ENCODE measurements at places on chromosomes 11 and 22.

- no peaks in the 10 kb centered on the region for H3K4me1 ChIP-seq
- H3K27ac ChIP-seq: no peak overlapping the region
- DNase-seq: no peak
- H3K27me3 ChIP-seq: no peaks in the 10 kb centered on the region
- no peak overlapping the region for H3K4me3 ChIP-seq
- peaks cover 25% of the 10 kb centered on the region for H3K36me3 ChIP-seq
Observed at GRCh38 chr22:21449531-21450319, 17.5 kb upstream of the TMEM191C start.

- H3K27me3 ChIP-seq: no peaks in the 10 kb centered on the region
- no peak overlapping the region for H3K4me3 ChIP-seq
- H3K36me3 ChIP-seq: no peaks in the 10 kb centered on the region
- no peak for DNase-seq
- no peak overlapping the region for H3K27ac ChIP-seq
Observed at GRCh38 chr22:30239488-30240405, 6.8 kb downstream of the LIF start.

DNA sequence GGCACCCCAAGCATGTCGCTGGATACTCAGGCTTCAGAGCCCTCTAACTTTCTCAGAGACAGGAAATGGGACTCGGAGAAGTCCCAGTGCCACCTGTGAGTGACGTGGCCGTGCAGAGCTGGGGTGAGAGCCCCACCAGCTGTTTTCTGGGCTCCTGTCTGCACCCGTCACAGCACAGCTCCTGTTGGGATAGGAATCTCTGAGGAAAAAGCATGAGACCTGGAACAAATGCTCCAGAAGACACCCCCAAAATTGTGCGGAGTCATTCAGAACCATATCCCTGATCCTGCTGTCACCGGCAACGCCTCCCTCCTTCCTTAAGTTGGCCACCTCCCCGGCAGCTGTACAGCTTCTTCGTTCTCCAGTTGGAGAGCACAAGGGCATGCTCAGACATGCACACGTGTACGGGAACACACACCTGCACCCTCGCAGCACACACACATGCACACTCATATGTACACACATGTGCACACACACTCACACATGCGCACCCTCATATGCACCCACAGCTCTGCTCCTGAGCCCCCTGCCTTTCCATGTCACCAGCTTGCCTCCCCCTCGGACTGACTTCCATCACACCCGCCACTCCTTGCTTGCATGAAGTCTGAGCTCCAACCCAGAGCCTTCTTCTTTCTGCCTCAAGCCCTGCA lies 1430.0 kb downstream of the BRD1 start:
- H3K36me3 ChIP-seq: no peaks in the 10 kb centered on the region
- H3K27ac ChIP-seq: no peak overlapping the region
- H3K4me1 ChIP-seq: no peaks in the 10 kb centered on the region
- no peak for DNase-seq

- H3K27me3 ChIP-seq: no peaks in the 10 kb centered on the region
- DNase-seq: no peak
- peaks cover 3% of the 10 kb centered on the region for H3K4me1 ChIP-seq
- no peaks in the 10 kb centered on the region for H3K36me3 ChIP-seq
- H3K4me3 ChIP-seq: no peak overlapping the region
Observed at GRCh38 chr11:76621868-76622267, 48.7 kb downstream of the LRRC32 start.

DNA sequence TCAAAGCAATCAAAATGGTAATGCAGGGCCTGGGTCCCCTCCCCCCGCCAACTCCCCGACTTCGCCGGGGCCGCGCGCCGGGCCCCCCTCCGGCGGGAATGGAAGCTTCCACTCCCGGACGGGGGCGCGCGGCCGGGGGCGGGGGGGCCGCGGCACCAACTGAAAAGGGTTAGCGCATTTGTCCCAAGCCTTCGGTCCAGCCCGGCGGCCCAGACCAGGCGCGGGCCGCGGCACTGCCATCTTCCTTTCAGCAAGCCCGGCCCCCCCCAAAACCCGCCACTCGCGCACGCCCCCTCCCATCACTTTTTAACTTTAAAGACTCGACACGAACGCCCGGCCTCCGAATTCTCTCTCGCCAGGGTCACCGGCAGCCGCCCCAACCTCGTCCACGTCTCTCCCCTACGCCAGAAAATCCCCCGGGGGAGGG lies 2.8 kb downstream of the PHF21B start:
- no peak overlapping the region for H3K4me3 ChIP-seq
- no peaks in the 10 kb centered on the region for H3K36me3 ChIP-seq
- peaks cover 24% of the 10 kb centered on the region for H3K4me1 ChIP-seq
- H3K27me3 ChIP-seq: peaks cover 72% of the 10 kb centered on the region
- DNase-seq: no peak
- H3K27ac ChIP-seq: no peak overlapping the region

DNA sequence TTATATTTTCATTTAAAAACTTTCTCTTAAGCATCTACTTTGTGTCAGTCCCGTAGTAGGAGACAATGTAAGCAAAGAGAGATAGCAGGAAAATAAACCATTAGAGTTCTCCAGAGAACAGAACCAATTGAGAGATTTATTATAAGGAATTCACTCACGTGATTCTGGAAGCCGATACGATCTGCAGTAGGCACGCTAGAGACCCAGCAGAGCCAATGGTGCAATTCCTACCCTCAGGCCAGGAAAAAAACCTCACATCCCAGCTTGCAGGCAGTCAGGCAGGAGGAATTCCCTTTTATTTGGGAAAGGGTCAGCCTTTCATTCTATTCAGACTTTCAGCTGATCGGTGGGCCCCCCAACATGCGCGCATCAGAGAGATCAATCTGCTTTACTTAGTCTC lies 7.3 kb upstream of the PLEKHA7 start:
- no peaks in the 10 kb centered on the region for H3K4me1 ChIP-seq
- DNase-seq: no peak
- no peaks in the 10 kb centered on the region for H3K36me3 ChIP-seq
- no peak overlapping the region for H3K27ac ChIP-seq

DNA sequence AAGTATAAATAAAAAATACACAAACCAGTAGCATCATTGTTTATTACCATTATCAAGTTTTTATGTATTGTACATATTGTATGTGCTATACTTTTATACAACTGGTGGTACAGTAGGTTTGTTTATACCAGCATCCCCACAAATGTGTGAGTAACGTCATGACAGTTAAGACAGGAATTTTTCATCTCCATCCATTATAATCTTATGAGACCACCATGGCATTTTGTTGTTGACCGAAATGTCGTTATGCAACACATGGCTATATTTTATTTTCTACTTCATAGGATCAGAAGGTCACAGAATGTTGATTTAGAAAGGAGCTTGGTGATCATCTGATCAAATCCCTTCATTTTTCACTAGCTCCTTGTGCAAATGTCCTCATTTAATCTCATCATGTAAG lies 170.9 kb upstream of the NCAM1 start:
- peaks cover 4% of the 10 kb centered on the region for H3K27me3 ChIP-seq
- no peaks in the 10 kb centered on the region for H3K36me3 ChIP-seq
- no peak overlapping the region for H3K27ac ChIP-seq

- no peaks in the 10 kb centered on the region for H3K36me3 ChIP-seq
- DNase-seq: no peak
- H3K27me3 ChIP-seq: no peaks in the 10 kb centered on the region
Observed at GRCh38 chr11:33622806-33623205, 77.8 kb downstream of the C11orf91 start.

GRCh38 chr11:56522008-56522407 lies 21.0 kb downstream of the OR5M11 start:
- no peaks in the 10 kb centered on the region for H3K36me3 ChIP-seq
- H3K27me3 ChIP-seq: no peaks in the 10 kb centered on the region
- no peak overlapping the region for H3K4me3 ChIP-seq
- no peaks in the 10 kb centered on the region for H3K4me1 ChIP-seq

DNA sequence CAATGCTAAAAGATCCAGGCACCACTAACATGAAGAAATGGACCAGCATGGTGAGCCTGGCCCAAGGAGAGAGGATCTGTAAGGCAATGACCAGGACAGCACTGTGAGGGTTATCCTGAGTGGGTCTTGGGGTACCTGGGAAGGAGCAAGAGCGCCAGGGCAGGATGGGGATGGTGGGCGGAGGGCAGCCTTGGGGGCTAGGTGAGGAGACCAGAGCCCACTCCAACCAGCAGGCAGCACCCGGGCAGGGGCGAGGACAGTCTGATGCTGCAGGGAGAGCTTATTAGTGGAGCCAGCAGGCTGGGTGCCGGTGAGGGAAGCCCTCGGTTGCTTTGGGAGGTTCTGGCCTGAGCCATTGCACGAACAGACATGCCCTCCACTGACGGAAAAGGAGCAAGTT lies 10.7 kb upstream of the NAP1L4 start:
- peaks cover 69% of the 10 kb centered on the region for H3K36me3 ChIP-seq
- no peak overlapping the region for H3K4me3 ChIP-seq
- no peak for DNase-seq
- H3K27ac ChIP-seq: no peak overlapping the region

GRCh38 chr11:70077411-70078094 lies 564 bp upstream of the ANO1 start:
- no peak for DNase-seq
- no peak overlapping the region for H3K4me3 ChIP-seq

- H3K4me1 ChIP-seq: peaks cover 3% of the 10 kb centered on the region
- peaks cover 16% of the 10 kb centered on the region for H3K36me3 ChIP-seq
- H3K27me3 ChIP-seq: no peaks in the 10 kb centered on the region
- H3K4me3 ChIP-seq: no peak overlapping the region
- H3K27ac ChIP-seq: no peak overlapping the region
- DNase-seq: no peak
Observed at GRCh38 chr11:96149743-96150555, 193.0 kb downstream of the MAML2 start.

DNA sequence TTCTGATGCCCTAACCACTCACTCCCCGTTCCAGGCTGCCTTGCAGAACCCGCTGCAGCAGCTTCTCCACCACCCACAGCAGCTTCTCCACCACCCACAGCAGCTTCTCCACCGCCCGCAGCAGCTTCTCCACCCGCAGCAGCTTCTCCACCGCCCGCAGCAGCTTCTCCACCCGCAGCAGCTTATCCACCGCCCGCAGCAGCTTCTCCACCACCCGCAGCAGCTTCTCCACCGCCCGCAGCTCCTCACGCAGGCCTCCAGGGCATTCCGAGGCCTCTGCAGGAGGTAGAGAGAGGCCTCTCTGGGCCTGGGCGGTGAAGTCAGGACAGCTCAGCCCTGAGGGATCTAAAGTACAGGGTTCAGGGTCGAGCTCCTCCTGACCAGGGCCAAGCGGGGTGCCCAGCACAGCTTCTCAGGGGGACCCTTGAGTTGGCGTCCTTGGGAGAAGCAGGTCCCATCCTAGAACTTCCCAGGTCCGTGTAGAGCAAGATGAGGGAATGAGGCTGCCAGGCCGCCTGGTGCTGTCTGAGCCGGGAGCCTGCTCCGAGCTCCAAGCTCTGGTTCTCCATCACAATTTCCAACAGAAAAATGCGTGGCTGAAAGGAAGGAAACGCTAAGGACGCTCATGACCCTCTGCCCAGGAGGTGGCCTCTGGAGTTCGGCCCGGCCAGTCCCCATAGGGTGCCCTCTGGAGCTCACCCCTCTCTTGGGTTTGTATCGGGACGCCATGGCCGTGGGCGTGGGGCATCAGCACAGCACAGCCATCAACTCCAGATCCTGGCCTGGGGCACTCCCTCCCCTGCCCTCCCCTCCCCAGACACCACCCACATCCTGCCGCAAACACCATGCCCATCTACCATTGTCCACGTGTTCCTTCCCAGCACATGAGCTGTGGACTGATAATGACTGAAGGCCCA lies 528.6 kb downstream of the BRD1 start:
- H3K36me3 ChIP-seq: no peaks in the 10 kb centered on the region
- no peaks in the 10 kb centered on the region for H3K4me1 ChIP-seq
- no peak overlapping the region for H3K27ac ChIP-seq
- DNase-seq: no peak

GRCh38 chr11:76327202-76327601 lies 53.7 kb downstream of the THAP12 start:
- no peak overlapping the region for H3K27ac ChIP-seq
- H3K27me3 ChIP-seq: no peaks in the 10 kb centered on the region
- no peak for DNase-seq
- H3K4me1 ChIP-seq: no peaks in the 10 kb centered on the region

DNA sequence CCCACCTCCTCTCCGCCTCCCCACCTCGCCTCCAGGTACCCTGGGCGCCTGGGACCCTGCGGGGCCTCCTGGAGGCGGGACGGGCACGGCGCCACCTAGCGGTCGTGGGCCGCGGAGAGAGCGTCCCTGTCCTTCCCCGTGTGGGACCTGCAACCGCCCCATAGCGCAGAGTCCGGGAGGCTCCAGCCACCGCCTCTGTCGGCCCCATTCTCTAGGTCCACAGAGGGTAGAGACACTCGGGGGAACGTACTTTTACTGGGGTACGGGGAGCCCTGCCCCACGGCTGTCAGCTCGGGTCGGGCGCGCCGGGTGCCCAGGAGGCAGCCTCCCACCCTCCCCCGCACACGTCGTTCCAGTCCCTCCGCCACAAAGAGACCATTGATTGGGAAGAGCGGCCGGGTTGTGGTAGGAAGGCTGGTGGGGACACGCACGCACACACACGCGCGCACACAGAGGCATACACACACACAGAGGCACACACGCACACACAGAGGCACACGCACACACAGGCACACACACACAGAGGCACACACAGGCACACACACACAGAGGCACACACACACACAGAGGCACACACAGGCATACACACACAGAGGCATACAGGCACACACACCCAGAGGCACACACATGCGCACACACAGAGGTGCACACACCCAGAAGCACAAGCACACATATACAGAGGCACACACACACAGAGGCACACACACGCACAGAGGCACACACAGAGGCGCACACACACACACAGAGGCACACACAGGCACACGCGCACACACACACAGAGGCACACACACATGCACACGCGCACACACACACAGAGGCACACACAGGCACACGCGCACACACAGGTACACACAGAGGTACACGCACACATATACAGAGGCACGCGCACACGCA lies 12.6 kb upstream of the NECTIN1 start:
- peak; percentile 44 for DNase-seq
- H3K4me3 ChIP-seq: no peak overlapping the region
- H3K36me3 ChIP-seq: no peaks in the 10 kb centered on the region
- peaks cover 40% of the 10 kb centered on the region for H3K27me3 ChIP-seq
- no peak overlapping the region for H3K27ac ChIP-seq

DNA sequence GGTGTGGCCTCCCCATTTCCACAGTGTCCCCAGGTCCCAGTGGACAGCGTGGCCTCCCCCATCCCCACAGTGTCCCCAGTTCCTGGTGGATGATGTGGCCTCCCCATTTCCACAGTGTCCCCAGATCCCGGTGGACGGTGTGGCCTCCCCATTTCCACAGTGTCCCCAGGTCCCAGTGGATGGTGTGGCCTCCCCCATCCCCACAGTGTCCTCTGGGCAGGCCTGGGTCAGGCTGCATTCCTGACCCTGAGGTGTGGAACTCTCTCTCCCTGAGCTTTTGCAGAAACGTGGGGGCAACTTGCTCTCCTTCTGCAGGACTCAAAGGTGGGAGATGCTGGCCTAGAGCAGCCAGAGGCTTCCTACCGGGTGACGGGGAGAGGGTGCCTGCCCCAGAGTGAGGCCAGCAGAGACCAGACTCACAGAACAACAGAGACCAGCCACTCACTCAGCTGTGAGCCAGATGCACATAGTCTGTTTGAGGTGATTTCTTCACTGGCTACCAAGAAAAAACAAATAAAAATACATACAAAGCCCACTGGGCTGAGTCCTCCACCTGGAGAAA lies 85.8 kb upstream of the FGF3 start:
- no peak overlapping the region for H3K27ac ChIP-seq
- peaks cover 18% of the 10 kb centered on the region for H3K27me3 ChIP-seq

GRCh38 chr22:31970490-31971444 lies 26.4 kb downstream of the YWHAH start:
- no peak overlapping the region for H3K27ac ChIP-seq
- DNase-seq: peak; percentile 93
- H3K4me1 ChIP-seq: peaks cover 20% of the 10 kb centered on the region
- no peaks in the 10 kb centered on the region for H3K36me3 ChIP-seq

- H3K27ac ChIP-seq: no peak overlapping the region
- DNase-seq: no peak
- H3K4me3 ChIP-seq: no peak overlapping the region
Observed at GRCh38 chr11:703506-703905, 2.5 kb upstream of the EPS8L2 start.

Measured in CD4-positive, alpha-beta T cell (primary cell).